Activated naive CD4-positive, alpha-beta T cell (primary cell): ENCODE measurements at places on chromosomes 1 and 21.

DNA sequence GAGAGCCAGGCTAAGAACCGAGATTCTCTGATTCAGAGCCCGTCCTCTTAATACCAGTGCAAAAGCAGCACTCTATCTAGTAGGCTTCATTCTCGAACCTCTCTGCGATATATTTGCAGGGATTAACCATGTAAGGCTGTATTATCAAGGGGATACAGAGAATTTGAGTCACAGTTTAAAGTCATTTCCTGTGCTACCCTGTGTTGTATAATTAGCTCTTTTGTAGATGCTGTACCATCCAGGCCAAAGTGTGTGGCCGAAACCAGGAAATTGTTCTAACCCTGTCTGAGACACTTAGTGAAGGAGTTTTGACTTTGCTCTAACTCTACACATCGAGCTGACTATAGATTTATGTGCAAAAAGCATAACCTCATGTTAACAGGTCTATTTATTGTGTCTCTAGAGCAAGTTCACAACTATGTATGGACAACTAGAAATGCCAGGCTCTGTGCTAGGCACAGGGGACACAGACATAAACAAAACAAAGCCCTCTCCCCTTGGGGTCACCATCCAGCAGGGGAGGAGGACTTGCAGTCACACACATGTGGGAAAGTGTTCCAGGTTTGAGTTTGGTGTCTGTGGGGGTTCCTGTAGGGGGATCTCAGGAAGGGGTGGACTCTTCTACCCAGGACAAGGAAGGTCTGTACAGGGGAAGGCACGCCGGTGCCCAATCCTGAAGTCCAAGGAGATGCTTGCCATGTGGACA is 182.2 kb downstream of the DHRS3 start:
- no peak for DNase-seq

DNA sequence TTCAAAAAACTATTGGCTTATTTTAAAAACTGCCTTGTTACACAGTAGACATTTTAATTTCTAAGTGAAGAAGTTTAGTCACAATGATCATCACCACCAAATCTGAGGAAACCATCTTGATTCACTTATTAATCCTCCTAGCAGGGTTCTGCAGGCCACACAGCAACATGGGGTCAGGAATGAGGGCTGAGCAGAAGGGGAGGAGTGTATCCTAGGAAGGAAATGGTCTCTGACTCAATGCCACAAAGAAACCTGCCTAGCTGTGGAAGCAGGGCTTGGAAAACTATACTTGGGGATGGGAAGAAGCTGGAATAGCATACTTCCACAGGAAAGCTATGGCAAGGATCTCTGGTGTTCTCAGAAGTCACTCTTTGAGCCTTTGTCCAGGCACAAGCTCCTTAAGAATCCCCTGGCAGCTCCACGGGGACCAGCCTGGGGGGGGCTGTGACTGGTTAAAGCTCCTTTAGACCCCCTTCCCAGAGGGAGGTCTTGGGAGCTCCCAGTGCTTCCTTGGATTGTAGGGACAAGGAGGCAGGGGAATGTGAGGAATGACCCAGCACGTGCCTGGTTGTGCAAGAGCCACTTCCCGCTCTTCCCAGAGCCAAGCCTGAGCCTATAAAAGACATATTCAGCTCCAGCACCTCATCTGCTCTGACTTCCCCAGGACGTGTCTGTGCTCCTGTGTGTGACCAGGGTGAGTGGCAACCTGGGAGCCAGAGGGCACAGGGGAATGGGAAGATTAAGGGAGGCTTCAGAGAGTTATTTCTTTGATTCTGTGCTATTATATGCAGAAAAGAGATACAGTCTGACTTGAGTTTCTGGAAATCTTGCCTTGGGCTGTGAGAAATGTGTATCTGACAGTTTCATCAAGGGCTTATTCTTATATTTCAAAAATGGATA is at the start of gene LCE2A:
Gene LCE2A (plus strand): TSS at position 645 of the 900 bp plus-strand sequence. CDS start 557 bp downstream, outside the sequence.
- DNase-seq = no peak

DNA sequence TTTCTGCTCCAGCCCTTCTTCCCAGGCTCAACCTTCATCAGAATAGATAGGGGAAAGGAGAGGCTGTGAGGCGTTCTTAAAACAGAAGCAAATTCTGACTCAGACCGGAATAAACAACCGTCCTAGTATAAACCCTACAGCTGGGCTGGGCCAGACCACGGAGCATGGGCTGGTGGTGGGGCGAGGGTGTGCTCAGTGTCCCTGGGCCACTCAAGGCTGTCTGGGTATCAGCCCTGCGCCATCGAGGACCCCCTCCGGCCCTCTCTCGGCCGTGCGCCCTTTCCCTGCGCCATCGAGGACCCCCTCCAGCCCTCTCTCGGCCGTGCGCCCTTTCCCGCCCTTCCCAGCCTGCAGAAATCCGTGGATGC is 36.0 kb downstream of the CAPN2 start:
- DNase-seq = no peak

DNA sequence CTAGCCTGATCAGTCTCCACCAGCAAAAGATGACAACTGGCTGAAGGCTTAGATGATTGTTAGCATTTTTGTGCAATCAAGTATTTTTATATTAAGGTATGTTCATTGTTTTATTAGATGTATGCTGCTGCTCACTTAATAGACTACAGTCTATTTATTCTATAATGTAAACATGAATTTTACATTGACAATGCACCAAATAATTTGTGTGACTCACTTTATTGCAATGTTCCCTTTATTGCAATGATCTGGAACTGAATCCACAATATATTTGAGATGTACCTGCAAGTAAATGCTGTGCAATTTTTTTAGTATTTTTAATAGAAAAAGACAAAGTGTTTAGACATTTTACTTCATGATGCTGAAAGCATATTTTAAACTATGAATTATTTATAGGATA is 896.5 kb downstream of the AMY1C start:
- no peak for DNase-seq

DNA sequence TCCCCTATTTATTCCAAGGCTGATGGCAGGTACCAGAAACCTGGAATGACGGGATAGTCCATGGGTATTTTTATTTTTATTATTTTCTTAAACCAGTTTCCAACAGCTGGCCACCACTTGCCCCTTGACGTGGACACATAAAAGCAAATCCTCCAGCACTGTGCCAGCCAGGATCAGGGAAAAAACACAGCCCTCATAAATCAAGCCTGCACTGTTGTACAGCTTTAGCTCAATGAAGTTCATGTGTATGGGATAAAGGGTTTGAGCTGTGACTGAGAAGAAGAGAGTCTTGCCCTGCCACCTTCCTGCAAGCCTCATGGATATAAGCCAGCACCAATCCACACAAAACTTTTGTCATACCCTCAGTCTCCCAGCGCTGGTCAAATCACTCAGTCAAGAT is 303.8 kb upstream of the SPAG17 start:
- no peak for DNase-seq

- no peak for DNase-seq
Measured at GRCh38 chr1:234778221-234779159, 168.5 kb upstream of the IRF2BP2 start.

DNA sequence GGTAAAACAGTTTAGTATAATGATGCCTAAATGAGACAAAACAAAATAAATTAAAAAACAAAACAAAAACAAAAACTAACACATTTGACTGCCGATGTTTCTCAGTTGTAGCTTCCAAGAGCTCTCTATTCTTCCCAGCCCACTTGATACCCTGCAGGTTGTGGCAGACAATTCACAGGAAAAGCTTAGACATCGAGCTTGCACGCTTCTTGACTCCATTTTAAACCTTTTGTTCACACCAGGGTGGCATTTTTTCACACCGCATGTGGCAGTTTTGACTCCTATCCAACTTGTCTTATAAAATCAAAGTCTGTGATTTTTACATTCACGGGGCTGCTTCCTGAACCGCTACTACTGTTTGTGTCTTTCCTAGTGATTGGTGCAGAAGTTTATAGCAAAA is 575.9 kb downstream of the USP25 start:
- DNase-seq = no peak

GRCh38 chr1:54705153-54705552 is 10.5 kb upstream of the TTC4 start:
- no peak for DNase-seq
